NCI-H146 (cell line): ENCODE measurements at places on chromosomes 12 and 14.

- no peak for DNase-seq
Measured at GRCh38 chr12:67632005-67632404, 16.5 kb upstream of the DYRK2 start.

- DNase-seq, result no peak
Measured at GRCh38 chr12:62969695-62970094, 34.7 kb upstream of the PPM1H start.

DNA sequence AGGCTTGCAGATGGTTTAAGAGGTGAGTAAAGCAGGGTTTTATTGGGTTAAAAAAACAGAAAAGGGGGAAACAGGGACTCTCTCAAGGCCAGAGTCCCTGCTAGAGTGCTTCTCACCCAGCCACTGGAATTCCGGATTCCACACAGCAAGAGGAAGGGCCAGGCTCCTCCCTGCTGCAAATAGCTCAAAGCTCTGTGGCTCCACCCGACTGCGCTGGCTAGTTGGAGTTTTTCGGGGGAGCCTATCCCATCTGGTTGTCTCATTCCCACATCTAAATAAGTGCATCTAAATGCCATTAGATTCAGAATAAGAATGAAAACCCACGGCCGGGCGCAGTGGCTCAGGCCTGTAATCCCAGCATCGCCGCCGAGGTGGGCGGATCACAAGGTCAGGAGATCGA lies 791.5 kb downstream of the SLC16A7 start:
- no peak for DNase-seq

GRCh38 chr14:94109915-94110250 lies 653 bp upstream of the IFI27 start:
- no peak for DNase-seq

DNA sequence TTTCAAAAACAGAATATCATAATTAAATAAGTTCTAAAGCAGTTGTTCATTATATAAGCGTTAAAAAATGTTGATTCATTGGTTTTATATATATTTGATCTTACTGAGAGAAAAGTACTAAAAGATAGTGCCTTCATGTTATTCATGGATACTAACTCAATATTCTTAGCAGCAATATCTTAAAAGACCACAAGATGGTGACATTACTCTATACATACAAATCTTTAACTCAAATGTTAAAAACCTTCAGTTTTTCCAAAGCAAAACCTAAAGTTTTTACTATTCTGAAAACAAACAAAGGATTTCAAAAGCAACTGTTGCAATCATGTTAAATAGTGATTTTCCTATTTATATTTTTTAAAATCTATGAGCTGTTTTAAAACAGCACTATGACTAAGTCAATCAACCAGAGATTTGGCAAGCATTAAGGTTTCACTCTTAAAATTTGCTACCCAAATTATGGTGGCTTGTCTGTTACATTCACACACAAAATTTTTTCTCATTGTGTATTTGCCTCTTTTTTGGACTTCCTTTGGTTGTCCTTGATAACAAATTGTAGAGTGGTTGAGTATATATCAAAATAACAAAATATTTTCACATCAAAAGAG lies 50.1 kb upstream of the RERGL start:
- DNase-seq, result peak; percentile 44

- no peak for DNase-seq
Measured at GRCh38 chr12:103205906-103206305, 248.4 kb downstream of the ASCL1 start.

DNA sequence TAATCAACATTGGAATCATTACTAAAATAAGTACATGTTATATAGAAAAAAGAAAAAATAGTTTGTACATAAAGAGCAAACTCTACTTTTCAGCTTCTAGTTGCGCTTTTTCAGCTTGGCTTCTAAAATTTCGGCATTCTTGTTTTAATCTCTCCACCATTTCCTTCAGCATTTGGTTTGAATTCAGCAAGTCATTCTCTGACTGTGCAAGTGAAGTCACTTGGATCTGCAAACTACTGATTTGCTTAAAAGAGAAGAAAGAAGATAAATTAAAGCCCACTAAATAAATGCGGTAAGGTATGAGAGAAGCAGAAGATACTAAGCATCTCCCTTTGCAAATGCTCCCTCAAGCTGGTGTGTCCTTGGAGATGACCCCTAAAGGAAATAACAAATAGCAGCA lies 126.3 kb downstream of the CEP83 start:
- DNase-seq, result no peak

DNA sequence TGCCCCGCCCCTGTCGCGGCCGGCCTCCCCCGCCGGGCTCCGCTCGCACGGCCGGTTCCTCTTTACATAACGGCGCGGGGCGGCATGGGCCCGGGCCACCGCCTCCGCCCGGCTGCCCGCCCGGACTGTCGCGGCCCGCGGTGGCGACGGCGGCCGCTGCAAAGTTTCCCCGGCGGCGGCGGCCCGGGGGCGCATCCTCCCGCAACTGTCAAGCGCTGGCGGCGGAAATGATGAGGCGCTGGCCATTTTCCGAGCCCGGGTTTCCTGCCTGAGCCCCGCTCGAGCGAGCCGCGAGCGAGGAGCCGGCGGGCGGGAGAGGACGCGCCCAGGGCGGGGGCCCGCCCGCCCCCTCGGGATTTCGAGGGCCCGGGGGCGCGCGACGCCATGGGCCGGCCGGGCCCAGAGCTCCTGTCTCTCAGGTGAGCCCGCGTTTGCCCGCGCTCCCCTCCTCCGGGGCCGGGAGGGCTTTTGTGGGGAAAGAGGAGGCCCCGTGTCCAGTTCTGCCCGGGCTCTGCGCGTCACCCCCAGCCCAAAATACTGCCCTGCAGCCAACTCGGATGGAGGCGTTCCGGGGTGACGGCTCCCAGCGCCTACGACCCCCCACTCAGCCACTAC lies at the start of gene SH2B3:
SH2B3 (plus strand) TSS at position 65 of the 615 bp plus-strand sequence. CDS start 12,223 bp downstream, outside the sequence.
- peak; percentile 74 for DNase-seq

DNA sequence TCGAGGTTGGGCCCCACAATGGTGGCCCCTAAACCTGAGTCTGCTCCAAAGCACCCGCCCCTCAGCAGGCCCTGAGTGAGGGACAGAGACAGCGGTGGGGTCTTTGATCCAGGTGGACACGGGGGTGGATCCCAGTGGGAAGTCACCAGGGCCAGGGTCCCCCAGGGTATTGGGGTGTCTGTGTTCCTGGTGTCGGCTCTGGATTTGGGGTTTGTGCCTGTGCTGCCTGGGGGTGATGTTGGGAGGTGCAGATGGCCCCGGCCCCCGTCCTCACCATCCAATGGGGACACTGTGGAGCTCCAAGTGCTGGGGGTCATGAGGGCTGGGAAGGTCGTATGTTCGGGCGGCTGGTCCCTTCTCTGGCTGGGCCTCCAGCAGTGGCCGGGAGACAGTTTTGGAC lies 354.2 kb downstream of the TMEM121 start:
- no peak for DNase-seq

DNA sequence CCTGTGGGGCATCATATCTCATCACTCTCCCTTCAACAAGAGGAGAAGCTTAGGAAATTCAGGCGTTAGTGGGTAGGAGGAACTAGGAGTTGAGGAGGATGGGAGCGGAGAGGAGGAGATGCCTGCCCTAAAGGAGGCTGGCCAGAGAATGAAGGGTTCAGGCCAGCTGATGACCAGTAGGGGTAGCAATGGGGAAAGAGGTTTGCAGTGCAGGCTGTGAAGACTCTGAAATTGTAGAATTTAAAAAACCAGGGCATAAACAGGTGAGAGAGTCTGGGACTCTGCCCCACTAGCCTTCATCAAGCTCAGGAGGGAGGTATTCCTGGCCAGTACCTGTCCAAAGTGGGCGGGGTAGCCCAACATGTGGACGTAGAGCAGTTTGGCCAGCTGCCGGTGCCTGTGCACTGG lies 809 bp downstream of the AP1G2 start:
- DNase-seq, result no peak

- DNase-seq, result no peak
Measured at GRCh38 chr14:50677527-50678063, 9.5 kb upstream of the SAV1 start.

DNA sequence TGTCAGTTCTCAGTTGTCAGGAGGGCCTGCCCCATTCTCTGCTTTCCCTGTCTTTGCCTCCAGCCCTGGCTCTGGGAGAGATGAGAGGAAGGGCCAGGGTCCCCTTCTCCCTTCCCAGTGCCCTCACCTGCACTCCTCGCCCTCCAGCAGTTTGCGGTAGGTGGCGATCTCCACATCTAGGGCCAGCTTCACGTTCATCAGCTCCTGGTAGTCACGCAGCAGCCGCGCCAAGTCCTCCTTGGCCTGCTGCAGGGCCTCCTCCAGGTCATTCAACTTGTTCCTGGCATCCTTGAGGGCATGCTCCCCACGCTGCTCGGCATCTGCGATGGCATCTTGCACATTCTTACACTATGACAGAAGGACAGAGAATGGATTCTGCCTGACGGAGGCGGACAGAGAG lies 5.4 kb downstream of the KRT2 start:
- DNase-seq, result no peak

GRCh38 chr14:63891148-63891975 lies 38.6 kb downstream of the SYNE2 start:
- peak; percentile 4 for DNase-seq

GRCh38 chr14:91406982-91407381 lies 10.6 kb downstream of the CCDC88C start:
- DNase-seq, result no peak

DNA sequence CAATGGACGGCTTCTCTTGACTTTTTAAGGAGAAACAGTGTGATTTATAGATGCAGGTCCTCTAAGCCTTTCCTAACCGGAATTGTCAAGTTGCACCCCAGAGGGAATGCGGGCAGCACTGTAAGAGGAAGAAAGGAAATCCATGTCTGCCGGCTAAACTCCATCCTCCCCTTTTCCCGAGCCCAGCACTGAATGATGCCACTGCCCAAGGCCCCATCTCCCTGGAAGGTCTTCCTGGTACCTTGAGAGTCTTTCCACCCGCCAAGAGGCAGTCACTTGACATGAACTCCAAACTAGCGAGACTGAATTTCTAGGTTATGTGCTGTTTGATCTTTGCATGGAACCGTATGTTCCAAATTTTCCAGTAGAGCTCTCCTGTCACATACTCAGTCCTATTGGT lies 313.4 kb upstream of the FKBP4 start:
- no peak for DNase-seq

DNA sequence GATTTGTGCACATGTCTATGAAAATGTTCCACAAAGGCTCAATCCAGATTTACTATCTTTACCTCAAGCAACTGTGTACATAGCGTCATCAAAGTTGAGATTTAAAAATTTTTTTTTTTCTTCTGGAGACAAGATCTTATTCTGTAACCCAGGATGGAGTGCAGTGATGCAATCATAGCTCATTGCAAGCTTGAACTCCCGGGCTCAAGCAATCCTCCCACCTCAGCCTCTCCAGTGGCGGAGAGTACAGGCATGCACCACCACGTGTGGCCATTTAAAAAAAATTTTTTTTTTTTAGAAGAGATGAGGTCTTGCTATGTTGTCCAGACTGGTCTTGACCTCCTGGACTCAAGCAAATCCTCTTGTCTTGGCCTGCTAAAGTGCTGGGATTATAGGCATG lies 2.3 kb downstream of the COCH start:
- DNase-seq, result no peak

GRCh38 chr12:110508071-110508586 lies 6.0 kb downstream of the RAD9B start:
- DNase-seq, result no peak

- DNase-seq, result no peak
Measured at GRCh38 chr12:102061096-102061559, 663 bp downstream of the WASHC3 start.

DNA sequence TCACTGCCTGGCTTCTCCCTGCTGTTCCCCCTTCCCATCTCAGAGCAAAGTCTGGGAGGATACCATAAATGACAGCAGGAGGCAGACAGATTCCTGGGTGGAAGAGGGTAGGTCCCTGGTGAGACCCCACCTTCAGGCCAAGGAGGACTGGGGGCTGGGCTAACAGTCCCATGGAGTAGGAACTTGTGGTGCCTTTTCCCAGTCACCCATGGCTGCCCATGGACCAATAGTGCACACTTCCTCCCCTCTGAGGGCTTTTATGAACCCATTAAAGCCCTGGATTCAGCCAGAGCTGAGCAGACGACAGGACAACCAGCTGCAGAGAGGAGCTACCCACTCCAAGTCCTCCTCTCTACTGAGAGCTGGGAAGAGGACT lies 36.6 kb upstream of the OR5AU1 start:
- DNase-seq, result no peak

DNA sequence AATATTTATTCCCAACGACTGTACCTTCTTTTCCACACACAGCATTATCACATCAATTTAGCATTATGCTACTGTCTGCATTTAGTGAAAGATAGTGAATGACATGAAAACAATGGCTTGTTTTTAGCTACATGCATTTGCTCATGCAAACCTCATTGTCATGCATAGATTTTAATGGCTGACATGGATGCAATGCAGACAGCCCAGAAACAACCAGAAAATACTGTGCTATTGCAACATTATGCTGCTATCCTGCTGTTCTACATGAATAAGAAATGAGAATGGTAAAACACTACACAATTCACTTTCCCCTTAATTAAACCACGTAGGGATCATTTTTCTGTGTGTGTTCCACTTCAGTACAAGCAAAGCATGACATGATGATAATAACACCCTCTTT lies 90.8 kb downstream of the LIN7A start:
- DNase-seq, result peak; percentile 45

DNA sequence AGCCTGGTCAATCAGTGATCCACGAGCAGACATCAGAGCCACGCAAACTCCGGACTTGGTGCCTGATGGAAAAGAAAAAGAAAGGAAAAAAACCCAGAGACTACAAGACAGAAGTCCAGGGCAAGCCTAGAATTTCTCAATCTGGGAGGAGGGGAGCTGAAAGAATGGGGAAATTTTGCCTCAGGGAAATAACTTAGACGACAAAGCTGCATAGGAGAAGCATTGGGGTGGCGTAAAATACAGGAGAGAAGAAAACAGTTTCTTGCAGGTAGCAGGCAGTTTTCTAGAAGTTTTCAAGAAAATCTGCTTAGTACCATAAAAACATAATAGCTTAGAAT lies 2.6 kb upstream of the SLC11A2 start:
- no peak for DNase-seq

- peak; percentile 13 for DNase-seq
Measured at GRCh38 chr12:123721245-123721644, 9.1 kb downstream of the ATP6V0A2 start.

- peak; percentile 22 for DNase-seq
Measured at GRCh38 chr12:98559666-98560065, 33.8 kb upstream of the SLC25A3 start.

GRCh38 chr14:99670361-99671234 lies 13.5 kb upstream of the CYP46A1 start:
- no peak for DNase-seq

DNA sequence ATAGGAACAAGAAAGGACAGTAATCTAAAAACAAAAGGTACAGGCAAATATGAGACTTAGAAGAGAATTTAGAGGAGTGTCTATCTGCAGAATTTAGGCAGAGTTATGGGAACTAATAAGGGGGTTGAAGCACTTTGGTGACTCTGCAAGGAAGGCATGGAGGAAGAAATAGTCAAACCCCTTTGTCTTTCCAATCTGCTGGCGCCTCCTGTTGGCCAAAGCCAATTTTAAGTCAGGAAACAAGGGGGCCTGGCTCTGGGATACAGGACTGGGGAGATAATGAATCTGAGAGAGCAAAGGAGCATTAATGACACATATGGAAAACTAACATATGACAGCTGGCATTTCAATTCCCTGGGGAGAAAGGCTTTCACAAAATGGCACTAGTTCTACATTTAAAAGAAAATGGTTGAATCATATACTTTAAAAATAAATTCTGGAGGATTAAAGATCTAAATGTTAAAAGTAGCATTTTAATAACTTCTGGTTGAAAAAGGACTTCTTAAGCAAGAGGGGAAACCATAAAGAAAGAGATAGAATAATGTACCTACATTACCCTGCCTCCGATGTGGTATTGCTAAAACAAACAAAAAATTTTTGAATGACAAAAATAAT lies 48.5 kb upstream of the CSRP2 start:
- peak; percentile 35 for DNase-seq
